ENCODE measurements at places on chromosomes 11 and 22.

DNA sequence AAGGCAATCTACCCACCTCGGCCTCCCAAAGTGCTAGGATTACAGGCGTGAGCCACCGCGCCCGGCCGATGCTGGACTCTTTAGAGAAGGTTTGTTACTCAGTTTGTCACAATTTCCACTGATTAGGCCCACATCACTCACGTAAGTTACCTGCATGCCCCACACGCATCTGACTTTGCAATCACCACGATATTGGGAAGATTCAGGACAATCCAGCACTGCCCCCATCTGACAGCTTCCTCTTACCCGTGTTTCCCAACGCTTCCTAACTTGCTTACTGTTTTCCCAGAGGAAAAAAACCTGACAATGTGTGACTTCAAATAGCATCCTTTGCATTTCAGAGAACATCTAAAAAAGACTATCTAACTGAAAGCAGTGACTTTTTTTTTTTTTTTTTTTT is 21.8 kb upstream of the EIF3M start:
- no peak for DNase-seq

- no peak for DNase-seq
Observed at GRCh38 chr11:27237643-27238042, 125.4 kb downstream of the CCDC34 start.

DNA sequence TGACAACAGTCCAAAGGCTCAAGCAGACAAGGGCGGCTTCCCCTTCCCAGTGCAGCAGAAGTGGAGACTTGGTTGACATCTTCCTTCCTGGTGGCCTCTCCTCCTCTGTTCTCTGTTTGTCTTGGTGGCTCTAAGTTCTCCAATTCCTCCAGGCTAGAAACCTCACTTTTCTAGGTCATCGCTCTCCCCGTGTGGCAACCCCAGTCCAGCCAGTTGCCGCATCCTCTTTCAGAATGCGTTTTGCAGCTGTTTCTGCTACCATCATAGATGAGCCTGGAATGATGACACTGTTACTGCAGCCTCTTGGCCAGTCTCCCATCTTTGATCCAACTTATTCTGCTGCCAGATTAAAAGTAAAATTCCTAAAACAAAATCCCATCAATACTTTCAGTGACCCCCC is 201.5 kb downstream of the TRIM29 start:
- DNase-seq: no peak

DNA sequence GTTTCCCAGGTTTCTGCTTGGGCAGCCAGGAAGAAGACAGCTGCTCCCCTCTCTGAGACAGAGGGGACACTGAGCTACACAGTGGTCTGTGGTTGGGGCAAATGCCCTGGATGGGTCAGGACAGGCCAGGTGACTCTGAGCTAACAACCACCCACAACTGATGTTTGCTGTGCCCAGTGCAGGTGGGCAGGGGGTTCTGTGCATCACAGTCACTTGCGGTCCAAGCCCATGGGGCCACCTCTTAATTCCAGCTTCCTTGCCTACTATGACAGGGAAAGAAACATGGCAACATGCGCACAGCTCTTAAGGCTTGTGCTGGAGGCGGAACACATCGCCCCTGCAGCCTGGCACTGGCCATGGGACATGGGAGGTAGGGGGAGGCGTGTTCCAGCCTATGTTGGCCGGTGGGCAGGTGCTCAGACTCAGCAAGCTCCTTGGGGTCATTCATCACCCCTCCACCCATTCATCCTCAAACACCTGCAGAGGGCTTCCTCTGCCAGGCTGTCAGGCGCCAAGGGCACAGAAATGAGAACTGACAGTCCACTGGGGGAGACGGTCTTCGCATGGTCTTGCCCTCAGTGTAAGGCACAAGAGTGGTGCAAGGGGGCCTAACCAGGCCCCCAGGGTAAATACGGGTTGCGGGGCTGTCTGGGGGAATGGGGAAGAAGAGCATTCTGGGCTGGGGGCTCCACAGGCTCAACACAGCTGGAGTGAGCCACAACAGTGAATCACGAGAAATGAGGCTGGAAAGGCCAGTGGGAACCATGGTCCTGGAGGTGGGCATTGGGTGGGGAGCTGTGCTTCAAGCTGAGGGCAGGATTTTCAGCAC is 55.6 kb downstream of the ARFGAP3 start:
- no peak for DNase-seq

DNA sequence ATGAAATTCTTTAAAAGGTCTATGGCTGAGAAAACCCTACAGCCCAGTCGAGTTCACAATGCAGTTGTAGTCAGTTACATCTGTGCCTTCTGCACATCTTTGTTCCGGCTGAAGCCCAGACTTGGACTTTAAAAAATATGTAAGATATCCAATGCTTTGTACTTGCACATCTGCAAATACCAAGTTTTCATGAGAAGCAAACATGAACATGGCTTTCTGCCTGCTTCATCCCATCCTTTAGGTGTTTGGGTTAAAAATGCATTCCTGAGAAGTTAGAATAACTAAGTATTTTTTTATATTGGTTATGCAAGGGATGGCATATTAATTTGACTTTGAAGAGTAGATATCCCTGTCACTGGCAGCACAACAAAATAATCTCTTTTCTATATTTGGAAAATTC is 528.4 kb downstream of the METTL15 start:
- DNase-seq: no peak

DNA sequence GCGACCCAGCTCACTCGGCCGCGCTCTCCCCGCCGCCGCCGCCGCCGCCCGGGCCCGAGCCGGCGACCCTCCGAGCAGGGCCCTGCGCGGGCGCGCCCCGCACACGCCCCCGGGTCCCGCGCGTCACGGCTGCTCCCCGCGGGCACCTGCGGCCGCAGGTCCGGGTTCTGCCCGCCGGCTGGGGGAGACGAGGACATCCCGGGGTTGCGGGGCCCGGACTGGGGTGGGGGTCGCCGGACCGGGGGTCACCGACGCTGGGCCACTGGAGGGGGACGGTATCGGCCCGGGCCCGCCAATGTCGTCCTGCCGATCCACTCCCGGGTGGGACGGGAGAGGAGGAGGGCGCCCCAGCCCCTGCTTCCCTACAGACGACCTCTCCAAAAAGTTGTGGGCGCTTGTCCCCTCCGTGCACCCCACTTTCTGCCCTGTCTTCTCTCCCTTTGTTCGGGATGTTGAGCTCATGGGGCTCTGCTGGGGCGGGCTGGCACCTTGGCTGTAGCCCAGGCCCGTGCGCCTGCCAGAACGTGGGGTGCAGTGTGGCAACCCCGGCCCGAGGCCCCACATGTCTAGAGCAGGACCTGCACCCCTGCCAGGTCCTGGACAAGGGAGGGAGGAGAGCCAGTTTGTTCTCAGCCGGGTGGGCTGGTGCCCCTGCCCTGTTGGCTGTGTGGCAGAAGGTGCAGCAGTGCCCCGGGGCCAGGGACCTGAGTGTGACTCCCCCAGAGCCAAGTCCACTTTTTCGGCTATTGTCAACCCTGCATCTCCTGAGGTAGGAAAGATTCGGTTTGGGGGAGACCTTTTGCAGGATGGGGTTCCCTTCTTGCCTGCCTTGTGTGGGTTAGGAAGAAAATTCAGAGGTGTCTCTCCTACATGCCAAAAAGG is 40.2 kb upstream of the CELSR1 start:
- peak; percentile 82 for DNase-seq

- no peak for DNase-seq
Observed at GRCh38 chr11:81725701-81726100, 1008.0 kb downstream of the FAM181B start.

- no peak for DNase-seq
Observed at GRCh38 chr11:23769214-23769613, 727.6 kb upstream of the LUZP2 start.

DNA sequence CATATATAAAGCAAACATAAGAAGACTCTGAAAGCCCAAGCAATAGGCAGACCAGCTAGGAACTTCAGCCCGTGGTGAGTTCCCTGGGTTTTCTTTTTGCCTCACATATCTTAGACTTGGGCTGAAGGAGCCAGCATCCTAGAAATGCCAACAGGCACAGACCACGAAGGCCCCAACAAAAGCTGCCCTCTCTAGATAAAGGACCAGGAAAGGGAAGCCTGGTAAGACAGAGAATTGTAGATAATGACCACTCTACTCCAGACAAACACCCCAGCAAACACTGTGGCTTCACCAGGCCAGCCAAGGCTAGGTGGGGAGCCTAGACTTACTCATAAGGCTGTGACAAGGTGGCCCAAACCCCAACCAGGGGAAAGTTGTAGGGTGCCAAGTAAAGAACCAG is 11.2 kb downstream of the GAL start:
- no peak for DNase-seq

GRCh38 chr11:14894657-14895598 is 2.9 kb upstream of the CYP2R1 start:
- peak; percentile 79 for DNase-seq

- DNase-seq: no peak
Observed at GRCh38 chr11:120306519-120307242, 18.4 kb upstream of the TLCD5 start.

DNA sequence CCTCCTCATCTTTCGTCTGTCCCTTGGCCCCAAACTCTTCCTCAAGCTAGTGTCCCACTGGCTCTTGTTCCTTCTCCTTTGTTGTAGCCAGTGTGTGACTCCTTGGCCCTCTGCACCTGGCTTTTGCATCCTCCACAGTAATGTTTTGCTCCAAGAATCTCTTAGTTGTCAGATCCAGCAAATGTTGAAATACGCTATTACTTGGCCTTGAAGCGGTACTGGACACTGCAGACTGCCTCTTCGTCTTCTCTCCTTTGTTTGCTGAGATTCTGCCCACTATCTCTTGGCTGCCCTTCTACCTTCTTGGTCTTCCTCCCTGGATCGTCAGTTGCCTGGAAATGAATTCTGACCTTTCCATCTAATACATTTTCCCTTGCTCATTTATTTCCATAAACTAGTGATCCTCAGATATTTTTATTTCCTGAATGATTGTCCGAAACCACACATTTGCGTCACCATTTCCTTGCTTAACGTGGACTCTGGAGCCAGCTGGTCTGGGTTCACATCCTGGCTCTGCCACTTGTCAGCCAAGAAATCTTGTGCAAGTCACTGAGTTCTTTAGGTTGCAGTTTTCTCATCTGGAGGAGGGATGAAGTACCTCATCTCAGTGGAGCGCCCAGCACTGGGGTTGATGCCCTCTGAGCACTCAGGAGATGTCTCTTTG is 113.6 kb downstream of the LDLRAD3 start:
- no peak for DNase-seq

GRCh38 chr11:74699615-74700396 is 31.4 kb downstream of the CHRDL2 start:
- no peak for DNase-seq

GRCh38 chr11:31045335-31045734 is 324.2 kb downstream of the DCDC1 start:
- DNase-seq: no peak

- DNase-seq: no peak
Observed at GRCh38 chr11:121596195-121597155, 143.7 kb upstream of the SORL1-AS1 start.

DNA sequence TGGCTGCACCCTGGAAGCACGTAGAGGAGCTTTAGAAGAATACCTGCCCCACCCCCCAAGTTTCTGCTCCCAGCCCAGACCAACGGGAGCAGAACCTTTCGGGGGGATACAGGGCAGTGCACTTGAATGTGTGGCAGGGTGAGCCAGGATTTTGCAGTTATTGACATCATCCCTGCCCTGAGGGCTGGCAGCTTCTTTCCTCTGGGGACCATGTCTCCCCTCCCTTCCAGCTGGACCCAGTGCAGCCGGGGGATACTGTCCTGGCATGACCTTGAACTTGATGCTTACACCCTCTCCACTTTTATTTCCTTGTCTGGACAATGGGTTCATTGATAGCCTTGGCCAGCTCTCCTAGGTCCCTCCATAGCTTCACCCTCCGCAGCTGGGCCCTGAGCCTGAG is 4.1 kb upstream of the CABP7 start:
- DNase-seq: no peak

DNA sequence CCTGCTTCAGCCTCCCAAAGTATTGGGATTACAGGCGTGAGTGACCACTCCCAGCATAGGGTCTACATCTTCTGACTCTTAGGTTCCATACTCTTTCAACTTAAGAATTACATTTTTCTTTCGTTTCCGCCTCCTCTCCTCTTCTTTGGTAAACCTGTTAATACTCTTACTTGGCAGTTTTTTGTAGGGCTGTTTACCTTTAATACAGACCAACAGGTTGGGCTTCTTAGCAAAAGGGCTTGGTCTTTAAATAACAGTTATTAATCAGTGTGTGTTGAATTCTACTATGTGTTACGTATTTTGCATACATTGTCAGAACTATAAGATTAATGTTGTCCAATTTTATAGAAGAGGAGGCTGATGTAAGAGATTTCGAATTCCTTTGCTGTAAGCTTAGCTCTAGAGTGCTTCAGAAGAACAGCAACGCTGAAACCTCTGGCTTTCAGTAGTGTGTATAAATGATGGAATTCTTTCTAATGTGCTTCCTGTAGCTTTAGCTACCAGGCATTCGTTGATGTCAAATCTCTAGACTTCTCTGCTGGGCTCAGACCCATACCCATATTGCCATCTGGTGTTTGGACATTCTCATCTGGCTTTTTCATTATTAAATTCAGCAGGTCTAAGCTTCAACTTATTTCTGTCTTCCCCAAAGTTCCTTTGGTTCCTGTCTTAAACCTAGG is 3.1 kb downstream of the FDX1 start:
- no peak for DNase-seq

DNA sequence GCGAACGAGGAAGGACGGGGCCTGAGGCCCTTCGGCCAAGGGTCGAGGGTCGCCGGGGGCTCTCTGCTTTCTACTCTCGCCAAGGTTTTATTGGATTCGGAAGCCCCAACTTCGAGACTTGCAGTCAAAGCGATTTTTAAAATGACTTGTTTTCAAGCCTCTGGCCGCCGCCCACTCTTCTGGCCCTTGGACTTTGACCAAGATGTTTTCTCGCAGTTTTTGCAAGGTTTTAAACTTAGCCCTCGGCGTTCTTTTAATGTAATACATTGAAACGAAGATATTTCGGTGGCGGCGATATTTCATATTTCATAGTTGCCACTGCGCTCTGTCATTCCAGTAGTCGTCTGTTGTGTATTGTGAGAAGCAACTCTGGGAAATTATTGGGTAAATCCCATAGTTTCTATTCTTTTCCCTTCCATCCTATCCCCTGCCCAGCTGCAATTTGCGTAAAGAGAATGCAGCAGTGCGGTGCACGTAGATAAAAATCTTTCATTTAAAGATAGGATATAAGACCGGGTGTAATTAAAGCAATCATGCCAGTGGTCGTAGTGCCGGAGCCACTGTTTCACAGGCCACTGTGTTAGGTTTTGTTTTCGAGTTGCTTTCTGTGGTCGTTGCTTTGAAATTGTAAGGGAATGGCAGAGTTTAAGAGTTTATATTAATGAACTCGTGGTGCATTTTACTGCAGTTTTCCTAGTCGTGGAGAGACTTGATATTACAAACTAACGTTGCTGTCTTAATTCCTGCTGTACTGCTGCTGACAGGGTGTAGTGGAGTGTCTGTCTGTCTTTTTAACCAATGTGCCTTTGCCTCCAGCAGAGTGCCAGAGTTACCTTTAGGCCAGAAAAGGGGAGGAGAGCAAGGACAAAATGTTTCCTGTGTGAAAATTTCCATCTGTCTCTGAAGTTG is 702 bp downstream of the BIRC2 start:
- DNase-seq: no peak

DNA sequence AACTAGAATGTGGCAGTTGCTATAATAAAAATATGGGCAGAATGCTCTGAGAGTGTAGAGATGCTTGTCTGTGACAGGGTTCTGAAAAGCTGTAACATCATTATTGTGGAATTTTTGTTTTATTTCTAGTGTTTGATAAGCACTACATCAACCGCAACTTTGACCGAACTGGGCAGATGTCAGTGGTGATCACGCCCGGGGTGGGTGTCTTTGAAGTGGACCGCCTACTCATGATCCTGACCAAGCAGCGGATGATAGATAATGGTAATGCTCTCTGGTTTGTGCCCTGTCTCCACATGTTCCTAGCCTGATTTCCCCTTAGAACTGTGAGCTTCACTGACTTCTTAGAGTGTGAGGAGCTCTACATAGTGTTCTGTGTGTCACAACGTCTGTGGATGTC is 48.8 kb downstream of the DEPDC5 start:
- no peak for DNase-seq

- no peak for DNase-seq
Observed at GRCh38 chr11:130726234-130727037, 189.8 kb downstream of the SNX19 start.
